ENCODE measurements at places on chromosomes 16 and 17. TPM values are rescaled to one million over a fixed set of nuclear protein-coding genes. Genes with fewer than 3 reads are reported as not detected.

The SMIM5 gene
- total RNA-seq, result not detected

The SCIMP gene
- total RNA-seq, result not detected

The PRSS8 gene
- not detected for total RNA-seq

The HLF gene
- total RNA-seq, result 2.6 TPM

The SLC38A7 gene
- 12.1 TPM for total RNA-seq

The ADGRG3 gene
- total RNA-seq, result not detected

The KCNH4 gene
- total RNA-seq, result not detected

The ZNF319 gene
- 5.7 TPM for total RNA-seq

The KRT20 gene
- not detected for total RNA-seq

The PSMD11 gene
- 49.5 TPM for total RNA-seq

The TERB1 gene
- not detected for total RNA-seq

The DERL2 gene
- total RNA-seq, result 33.4 TPM

The ZNF668 gene
- total RNA-seq, result 9.8 TPM

The TBC1D3E gene
- not detected for total RNA-seq

Data from cardiac ventricle fibroblast (primary cell).